ENCODE measurements at places on chromosomes 2 and 18.

- DNase-seq: peak; percentile 19
These were observed 157.4 kb downstream of the DTNA start for GRCh38 chr18:34867520-34867919.

- no peak for DNase-seq
These were observed 32.6 kb downstream of the CNGA3 start for GRCh38 chr2:98378901-98379300.

GRCh38 chr2:229715895-229716507 lies 1.6 kb upstream of the DNER start:
- DNase-seq: peak; percentile 31

GRCh38 chr2:179538406-179539123 lies 273.9 kb upstream of the SESTD1 start:
- DNase-seq: no peak

- no peak for DNase-seq
These were observed 26.7 kb downstream of the CIB4 start for GRCh38 chr2:26614216-26615138.

DNA sequence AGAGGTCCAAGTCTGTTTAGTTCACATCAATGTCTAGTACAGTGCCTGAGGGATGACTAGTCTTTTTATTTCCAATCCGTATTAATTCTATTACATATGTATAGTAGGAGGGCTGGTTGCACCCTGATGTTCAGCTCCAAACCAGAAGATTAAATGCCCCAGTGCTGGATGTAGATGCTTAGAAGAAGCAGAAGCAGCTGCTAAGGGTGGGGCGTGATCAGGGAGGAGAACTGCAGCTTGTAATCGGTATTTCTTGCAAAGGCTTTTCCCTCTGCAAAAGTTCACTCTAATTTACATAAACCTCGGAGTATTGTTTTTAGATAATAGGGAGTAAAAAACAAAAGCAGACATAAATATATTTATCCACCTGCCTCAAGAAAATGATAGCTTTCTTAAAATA lies 145.3 kb upstream of the ITGA4 start:
- no peak for DNase-seq

DNA sequence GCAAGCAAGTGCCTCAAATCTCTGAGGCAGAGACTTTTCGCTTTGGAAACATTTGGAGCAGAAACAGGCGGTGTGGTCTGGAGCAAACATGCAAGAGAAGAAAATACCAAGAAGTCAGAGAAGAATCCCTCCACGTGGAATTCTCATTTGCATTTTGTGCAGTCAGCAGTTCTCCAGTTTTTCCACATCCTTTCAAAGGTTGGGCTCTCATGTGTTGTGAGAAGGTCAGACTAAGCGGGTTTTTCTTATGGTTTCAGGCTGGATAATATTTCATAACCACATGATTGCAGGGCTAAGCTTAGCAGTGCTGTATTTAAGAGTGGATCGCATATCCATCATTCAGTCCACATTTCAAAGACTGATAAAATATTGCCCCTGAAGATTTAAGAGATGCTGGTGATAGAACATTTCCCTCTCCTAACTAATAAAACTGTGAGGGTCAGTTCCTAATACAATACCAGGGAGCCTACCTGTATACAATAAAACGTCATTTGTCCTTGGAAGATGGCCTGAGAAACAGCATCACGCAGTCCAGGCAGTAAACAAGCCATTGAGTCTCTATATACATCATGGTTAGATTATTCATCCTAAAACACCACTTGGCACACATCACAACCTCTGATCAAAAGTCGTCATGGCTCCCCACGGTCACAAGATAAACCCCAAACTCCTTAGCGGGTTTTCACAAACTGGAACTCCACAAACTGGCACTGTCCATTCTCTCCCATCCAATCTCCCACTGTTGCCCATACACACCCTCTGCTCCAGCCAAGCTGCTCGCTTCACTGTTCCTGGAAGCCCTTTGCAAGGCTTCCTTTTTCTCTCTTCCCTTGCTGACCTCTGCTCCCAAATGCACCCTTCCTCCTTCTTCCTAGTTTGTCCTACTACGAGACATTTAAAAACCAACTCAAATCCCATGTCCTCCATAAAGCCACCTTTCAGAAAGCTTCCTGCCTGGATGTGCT lies 31.5 kb downstream of the ANKRD44 start:
- no peak for DNase-seq

- DNase-seq: no peak
These were observed 28.2 kb downstream of the TUBB6 start for GRCh38 chr18:12336171-12336613.

- DNase-seq: no peak
These were observed 35.1 kb upstream of the SLC14A2 start for GRCh38 chr18:45580127-45580526.

DNA sequence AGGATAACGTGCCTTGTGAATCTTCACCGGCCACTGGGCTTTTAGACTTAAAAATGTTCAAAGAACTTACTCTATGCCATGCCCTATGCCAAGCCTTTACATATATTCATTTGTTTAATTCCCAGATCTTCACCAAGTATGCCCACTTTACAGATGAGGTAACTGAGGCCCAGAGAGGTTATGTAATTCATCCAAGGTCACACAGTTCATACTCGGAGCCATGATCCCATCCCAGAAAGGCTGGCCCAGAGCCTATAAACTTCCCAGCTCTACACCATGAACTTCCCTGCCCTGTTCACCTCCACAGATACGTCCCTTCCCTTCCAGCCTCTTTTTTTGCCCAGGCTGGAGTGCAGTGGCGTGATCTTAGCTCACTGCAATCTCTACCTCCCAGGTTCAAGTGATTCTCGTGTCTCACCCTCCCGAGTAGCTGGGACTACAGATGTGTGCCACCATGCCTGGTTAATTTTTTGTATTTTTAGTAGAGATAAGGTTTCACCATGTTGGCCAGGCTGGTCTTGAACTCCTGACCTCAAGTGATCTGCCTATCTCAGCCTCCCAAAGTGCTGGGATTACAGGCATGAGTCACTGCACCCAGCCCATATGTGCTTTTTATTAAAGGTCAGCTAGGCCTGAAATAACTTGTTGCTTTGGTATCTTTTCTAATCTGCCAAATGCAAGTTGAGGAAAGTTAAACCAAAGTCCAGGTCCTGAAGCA lies 44.1 kb downstream of the MTHFD2 start:
- no peak for DNase-seq

DNA sequence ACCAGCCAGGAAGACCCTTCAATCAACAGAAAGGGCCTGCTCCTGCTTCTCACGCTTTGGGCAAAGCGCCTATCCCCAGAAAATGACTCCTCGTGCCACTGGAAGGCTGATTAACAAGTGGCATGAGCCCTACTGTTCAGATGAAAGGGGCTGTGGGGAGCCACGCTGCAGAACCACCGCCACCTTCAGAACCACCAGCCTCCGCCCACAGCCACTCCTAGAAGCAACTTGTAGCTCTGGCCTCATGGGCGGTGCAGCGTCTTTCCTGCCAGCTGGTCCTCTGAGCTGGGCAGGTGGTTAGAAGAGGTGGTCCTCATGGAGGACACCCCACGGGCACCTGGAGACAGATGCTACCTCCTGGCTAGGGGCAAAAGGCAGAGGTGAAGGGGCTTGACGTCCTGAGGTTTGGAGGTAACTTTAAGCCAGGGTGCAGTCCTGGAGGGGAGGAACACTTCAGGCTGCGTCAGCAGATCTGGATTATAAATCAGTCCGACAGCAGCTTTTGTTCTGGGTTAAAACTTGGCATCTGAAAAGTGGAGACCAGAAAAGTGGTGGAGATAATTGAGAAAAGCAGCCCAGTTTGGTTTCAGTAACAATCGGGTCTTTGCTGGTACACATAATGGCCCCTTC lies 861 bp upstream of the SEMA4C start:
- DNase-seq: peak; percentile 63

DNA sequence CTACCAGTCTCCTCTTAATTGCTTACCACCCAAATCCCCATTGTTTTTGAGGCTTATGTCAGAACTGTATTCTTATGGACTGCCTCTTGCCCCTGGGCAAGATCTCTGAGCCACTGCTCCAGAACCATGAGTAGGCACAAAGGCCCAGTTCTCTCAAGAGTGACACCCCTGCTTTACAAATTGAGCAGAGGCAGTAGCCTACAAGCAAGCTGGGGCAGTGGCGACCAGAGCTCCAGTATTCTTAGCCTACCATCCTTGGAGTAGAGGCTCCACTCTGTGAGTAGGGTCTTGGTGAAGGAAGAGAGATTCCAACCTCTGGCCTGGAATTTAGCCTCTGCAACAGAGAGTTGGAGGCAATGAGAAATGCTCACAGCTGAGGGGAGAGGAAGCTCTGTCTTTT lies 36.5 kb downstream of the WDR75 start:
- DNase-seq: no peak
